ENCODE measurements at places on chromosomes 5 and 9.

GRCh38 chr9:72592502-72593403 lies 71.3 kb downstream of the TMC1 start:
- peak; percentile 57 for DNase-seq

DNA sequence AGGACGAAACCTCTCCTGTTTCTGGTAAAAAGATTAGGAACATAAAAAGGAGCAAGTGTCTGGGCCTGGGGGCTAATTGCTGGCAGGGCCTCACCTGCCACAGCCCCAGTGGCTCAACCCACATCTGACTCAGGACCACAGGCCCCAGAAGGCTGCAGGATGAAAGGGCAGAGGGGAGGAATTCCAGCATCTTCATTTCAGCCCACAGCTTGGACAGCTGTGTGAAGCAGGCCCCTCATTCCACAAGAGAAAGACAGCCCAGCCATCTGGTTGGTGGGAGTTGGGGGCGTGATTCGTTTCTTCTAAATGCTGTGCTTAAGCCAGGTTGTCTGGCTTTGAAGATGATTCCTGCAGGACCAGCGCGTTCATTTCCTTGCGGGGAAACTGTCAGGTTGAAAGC lies 29.1 kb downstream of the NKX2-5 start:
- DNase-seq = no peak

DNA sequence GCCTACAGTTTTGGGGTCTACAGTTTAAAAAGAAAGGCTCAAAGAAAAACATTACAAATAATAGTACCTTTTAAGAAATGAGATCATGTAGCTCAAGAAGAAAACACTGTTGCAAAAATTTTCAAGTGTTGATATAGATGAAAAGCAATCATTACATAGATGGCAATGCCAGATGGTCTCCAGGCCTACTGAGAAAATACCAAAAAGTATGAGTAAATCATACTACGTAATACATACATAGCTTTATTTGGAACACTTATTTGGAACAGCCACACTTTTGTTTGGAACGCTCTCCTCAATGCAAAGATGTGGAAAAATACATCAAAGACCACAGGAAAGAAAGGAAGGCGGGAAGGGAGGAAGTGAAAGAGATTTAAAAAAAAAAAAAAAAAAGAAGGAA lies 44.1 kb downstream of the MARCHF11 start:
- no peak for DNase-seq

GRCh38 chr5:1909346-1909985 lies 26.7 kb upstream of the IRX4 start:
- DNase-seq = no peak

GRCh38 chr5:39502704-39503103 lies 77.9 kb upstream of the DAB2 start:
- DNase-seq = no peak

GRCh38 chr5:151896031-151896691 lies 28.5 kb downstream of the GLRA1 start:
- DNase-seq = no peak

DNA sequence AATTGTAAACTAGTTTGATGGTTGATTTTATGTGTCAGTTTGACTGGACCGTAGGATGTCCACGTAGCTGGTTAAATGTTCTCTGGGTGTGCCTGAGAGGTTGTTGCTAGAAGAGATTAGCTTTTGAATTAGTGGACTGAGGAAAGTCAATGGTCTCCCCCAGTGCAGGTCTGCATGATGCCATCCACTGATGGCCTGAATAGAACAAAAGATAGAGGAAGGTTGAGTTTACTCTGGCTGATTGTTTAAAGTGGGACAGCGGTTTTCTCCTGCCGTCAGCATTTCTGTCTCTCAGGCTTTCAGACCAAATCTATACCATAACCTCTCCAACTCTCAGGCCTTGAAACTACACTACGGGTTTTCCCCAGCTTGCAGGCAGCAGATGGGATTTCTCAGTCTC lies 899.2 kb upstream of the WWC1 start:
- peak; percentile 2 for DNase-seq

DNA sequence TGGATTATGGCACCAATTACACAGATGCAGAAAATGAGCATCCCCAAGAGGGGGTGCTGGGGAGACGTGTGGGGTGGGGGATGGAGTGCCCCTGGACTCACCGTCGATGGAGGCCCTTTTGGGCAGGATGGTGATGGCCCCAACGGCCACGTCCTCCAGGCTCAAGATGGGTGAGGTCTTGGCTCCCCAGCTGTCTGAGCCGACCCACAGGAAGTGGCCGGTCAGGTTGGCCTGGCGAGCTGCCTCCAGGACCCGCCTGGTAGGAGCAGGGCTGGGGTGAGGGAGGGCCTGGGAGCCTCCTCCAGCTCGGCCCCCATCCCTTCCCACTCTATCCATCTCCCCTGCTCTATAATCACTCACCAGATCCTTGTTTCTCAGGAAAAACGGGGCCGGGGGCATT lies 4.6 kb downstream of the GRM6 start:
- no peak for DNase-seq

GRCh38 chr9:19913151-19913550 lies 124.3 kb upstream of the SLC24A2 start:
- no peak for DNase-seq

- no peak for DNase-seq
Observed at GRCh38 chr5:38710627-38711026, 135.2 kb upstream of the OSMR start.

Measured in right lung (tissue), 10 donors.